H54 (cell line): ENCODE measurements at places on chromosomes 11 and 22.

DNA sequence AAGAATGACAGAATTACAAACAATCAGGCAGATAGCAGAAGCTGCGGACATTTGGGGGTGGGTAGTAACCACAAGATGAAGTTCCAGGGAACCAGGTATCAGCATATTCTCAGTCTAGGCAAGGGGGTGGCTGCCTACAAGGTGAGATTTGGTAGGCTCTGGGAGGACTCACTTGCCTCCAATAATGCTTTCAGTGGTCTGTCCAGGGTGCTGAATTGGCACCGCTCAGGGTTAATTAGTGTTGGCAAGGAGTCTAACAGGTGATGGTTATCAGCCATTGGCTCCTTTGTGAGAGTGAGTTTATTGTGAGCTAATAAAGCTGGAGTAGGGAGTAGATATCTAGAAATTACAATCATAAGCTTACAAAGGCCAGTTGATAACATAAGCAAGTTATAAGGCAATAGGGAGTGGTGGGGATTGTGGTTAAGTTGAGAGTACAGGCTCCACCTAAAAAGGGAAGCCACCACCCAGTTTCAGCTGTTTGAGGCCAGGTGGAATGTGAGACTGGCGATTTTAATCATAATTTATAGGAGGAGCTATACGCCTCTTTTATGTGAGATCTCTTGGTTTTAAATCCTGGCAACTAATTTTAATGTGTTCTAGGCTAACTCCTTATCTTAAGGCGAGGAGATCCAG is 320.5 kb downstream of the MIAT start:
- no peak for DNase-seq

DNA sequence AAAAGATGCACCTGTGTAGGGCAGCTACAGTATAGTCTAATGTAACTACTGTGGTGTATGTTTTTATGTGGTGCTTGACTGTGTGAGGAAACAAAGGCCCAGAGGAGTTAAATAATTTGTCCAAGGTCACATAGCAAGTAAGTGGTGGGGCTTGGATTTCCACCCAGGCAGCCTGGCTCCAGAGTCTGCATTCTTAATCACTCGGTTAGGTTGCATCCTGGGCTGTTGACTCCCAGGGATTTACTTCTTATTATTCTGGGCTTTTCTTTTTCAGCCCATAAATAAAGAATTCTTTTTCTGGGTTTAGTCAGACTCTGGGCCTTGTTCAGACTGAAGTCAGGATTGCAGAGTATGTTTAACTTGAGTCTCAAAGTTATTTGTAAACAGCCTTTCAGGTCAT is 82.1 kb downstream of the ARHGAP42 start:
- no peak for DNase-seq

- DNase-seq = no peak
These were observed 9.0 kb upstream of the RDX start for GRCh38 chr11:110305169-110306018.

DNA sequence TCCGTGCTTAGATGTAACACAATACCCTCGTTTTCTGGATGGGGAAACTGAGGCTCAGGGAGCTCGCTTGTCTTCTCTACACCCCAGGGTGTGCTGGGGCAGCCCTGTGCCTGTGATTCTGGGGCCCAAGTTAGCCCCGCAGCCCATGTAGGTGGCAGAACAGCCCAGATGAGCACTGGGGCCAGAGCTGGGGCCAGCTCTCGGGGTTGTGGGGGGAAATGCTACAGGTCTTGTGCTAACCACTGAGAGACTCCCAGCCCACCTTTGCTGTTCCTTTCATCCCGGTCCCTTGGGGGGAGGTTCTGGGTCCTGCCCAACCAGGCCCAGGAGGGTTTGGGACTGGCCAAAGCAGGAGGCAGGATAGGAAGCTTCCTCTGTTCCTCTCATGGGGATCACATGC is 13.5 kb downstream of the MYEOV start:
- DNase-seq = no peak

DNA sequence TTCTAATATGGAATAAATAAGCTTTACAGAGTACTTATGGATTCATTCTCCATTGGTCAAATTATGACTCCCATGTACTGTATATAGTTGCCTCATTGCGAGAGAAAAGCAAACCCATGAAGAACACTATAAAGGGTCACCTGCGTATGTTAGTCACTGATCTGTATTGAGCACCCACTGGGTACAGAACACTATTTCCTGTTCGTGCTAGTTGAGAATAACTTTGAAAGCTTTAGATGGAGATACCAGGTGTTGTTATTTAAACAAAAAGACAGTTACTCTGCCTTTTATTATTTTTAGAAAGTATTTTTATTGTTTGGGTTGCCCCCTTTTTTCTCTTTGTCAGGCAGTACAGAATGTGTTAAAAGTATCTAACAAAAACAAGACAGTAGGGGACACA is 79.9 kb downstream of the DEUP1 start:
- DNase-seq = no peak

DNA sequence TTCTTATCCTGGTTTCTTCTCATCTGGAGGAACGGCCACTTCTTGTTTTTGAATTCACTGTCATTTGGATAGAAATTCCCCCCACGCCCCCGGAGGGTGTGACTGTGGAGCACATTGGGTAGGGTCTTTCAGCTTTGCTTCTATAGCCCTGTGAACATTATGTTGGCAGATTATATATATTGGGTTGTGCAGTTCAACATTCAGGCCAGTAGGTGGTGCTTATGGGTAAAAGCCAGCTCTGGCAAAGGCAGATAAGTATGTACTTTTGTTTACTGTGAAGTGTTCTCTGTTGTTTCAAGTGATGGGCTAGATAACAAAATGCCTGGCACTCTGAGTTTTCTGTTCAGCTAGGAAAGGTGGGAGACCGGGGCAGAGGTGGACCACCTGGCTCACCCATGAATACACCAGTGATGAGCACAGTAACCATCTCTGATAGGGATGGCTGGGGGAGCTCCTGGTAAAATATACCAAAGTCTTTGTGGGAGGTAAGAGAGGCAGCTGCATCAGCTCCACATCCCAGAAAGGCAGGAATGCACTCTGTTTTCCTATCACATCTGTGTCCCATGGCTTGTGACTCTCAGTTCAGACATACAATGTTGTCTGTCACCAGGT is 1348.2 kb upstream of the RAG2 start:
- DNase-seq = no peak

GRCh38 chr11:34549271-34549670 is 35.7 kb upstream of the ELF5 start:
- no peak for DNase-seq

DNA sequence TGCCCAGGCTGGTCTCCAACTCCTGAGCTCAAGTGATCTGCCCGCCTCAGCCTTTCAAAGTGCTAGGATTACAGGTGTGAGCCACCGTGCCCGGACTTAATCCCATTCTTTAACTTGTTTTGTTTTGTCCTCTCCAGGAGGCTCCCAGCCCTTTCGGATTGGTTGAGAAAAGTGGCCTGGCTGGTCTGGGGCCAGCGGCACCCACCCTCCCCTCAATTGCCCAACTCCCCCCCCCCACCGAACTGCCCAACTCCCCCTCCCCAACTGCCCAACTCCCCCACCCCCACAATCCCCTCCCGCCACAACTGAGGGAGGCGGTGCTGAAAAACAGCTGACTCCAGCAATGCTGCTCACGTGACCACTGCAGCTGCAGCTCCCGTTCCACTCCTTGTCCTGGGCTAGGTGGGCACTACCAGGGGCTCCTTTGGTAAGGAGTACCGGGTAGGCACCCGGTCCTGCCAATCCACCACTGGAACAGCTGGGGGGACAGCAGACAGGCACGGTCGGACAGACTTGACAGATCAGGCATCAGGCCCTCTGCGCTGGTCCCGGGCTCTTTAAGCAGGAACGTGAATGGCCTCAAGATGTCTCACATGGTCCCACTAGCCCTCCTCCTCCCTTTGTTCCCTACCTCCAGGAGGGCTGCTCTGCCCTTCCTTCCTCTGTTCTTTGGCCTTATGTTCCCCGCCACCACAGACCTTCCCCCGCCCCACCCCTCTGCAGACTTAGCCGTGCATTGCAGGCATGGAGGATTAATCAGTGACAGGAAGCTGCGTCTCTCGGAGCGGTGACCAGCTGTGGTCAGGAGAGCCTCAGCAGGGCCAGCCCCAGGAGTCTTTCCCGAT is at the start of gene TCN2:
Gene TCN2 (plus strand): TSS at position 720 of the 845 bp plus-strand sequence. CDS start 158 bp downstream, outside the sequence.
- peak; percentile 58 for DNase-seq

- no peak for DNase-seq
These were observed 28.4 kb downstream of the WEE1 start for GRCh38 chr11:9601876-9602199.

DNA sequence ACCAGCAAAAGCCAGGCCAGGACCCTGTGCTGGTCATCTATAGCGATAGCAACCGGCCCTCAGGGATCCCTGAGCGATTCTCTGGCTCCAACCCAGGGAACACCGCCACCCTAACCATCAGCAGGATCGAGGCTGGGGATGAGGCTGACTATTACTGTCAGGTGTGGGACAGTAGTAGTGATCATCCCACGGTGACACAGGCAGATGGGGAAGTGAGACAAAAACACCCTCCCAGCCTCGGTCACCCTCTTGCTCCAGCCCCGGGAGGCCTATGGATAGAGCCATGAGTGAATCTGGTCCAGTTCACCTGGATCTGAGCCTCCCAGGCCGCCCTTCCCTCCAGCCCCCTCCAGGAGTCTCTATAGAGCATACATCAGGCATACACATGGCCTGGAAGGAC is 115.2 kb upstream of the IGLL5 start:
- DNase-seq = no peak

DNA sequence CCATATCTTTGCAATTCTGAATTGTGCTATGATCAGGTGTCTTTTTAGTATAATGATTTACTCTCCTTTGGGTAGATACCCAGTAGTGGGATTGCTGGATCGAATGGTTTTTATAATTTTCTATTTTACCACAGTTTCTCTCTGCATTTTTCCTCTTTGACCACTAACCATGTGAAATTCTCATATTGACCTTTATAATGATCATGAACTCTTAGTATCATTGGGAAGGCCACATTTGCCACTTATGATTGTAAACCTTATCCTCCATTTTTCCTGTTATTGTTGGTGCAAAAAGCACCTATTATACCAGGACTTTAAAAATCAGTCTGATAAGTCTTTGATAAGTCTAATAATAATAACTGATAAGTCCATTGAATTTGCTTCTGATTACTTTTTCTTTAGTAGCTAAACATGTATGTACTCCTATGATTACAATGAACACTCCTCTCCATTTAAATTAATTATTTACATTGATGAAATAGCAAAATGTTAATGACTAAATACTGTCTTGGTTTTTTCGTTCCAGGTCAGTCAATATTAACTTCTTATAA is 9.6 kb downstream of the NEAT1 start:
- DNase-seq = no peak

DNA sequence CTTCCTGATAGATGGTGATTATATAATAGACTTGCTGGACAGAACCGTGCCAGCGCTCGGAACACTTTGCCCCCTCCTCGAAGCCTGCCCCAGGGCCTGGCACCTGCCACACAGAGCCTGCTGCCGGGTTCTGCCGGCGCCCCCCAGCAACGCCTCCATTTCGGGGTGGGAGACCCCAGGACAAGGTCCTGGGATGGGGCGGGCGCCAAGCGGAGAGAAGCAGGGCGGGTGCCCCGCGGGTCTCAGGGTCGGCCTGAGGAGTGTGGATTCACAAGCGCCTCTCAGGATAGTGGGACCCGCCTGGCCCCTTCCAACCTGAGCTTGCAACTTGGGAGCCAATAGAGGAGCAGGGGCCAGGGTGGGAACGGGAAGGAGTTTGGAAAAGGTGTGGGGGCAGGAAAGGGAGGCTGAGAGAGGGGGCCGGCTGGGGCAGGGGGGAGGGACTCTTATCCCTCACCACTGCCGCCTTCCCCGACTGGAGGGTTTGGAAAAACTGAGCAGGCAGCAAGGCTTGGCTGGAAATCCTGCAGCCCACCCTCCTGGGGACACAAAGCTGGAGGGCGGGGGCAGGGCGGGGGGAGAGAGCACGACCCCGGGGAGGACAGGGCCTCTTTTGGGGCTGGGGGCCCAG is 3.3 kb upstream of the BCL9L start:
- DNase-seq = no peak

DNA sequence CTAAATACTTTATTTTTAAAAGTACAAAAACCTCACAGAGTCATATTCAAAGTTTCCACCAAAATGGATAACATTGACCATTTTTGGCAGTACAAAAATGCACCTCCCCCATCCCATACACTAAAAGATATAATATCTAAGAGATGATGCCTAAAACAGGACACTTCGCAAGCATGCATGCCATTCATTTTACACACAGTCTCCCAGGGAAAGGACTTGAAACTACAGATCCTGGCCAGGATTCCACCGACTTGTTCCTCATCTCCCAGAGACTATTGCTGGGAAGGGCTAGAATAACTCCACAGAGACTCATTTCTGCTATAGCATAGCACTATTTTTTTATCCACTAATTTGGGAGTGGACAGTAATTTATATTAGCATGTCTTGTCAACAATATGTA is 81.7 kb downstream of the MTNR1B start:
- DNase-seq = no peak

DNA sequence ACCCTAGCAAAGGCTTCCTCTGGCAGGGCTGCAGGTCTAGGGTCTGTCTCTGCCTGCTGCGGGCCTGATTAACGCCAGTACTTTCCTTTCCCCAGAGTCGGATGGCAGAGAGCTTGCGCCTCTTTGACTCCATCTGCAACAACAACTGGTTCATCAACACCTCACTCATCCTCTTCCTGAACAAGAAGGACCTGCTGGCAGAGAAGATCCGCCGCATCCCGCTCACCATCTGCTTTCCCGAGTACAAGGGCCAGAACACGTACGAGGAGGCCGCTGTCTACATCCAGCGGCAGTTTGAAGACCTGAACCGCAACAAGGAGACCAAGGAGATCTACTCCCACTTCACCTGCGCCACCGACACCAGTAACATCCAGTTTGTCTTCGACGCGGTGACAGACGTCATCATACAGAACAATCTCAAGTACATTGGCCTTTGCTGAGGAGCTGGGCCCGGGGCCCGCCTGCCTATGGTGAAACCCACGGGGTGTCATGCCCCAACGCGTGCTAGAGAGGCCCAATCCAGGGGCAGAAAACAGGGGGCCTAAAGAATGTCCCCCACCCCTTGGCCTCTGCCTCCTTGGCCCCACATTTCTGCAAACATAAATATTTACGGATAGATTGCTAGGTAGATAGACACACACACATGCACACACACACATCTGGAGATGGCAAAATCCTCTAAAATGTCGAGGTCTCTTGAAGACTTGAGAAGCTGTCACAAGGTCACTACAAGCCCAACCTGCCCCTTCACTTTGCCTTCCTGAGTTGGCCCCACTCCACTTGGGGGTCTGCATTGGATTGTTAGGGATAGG is 18.6 kb downstream of the RSPH14 start:
- DNase-seq = no peak
